ENCODE measurements at places on chromosomes 6 and 20.

DNA sequence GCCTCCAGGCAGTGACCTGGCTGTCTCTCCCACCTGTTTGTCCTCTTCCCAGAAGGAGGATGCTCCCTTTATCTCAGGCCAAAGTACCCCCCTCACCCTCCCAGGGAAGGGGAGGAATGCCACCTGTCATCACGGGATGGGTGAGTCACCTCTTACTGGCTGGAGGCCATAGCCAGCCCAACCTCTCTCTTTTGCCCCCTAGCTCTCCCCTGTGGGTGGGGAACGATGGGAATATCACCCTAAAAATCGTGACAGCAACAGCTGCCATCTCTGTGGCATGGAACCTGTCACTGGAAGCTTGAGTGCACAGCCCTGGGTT, 137.5 kb upstream of the PTPN1 start:
- no peak for DNase-seq

DNA sequence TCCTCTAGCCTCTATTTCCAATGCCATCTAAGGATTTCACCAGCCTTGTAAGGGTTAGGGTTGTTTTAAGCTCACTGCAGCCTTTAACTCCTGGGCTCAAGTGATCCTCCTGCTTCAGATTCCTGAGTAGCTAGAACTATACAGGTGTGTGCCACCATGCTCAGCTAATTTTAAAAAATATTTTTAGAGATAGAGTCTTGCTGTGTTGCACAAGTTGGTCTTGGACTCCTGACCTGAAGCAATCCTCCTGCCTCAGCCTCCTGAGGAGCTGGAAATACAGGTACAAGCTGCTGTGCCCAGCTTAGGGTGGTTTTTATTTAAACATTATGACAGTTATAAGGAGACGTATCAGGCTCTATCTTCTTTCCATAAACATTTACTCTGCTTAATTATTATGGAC, 26.5 kb downstream of the ANKRD6 start:
- DNase-seq = no peak

DNA sequence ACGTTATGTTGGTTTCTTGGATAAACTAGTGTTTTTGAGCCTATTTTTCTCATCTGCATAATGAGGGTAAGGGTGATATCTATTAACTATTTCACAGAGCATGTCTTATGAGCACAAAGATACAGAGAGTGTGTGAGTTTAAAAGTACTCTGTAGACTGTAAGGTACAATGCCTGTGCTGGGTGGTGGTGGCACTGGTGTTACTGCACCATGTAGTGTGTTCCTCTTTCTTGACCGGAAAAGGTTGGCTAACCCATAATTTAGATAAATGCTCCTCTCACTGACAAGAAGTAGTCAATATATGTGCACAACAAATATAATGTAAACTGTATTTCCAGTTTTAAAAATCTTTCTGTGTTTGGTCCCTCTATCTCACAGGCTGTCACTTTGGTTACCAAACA, 116.2 kb upstream of the MMS22L start:
- no peak for DNase-seq

GRCh38 chr20:34013554-34013953, 19.8 kb downstream of the RALY start:
- DNase-seq = no peak

DNA sequence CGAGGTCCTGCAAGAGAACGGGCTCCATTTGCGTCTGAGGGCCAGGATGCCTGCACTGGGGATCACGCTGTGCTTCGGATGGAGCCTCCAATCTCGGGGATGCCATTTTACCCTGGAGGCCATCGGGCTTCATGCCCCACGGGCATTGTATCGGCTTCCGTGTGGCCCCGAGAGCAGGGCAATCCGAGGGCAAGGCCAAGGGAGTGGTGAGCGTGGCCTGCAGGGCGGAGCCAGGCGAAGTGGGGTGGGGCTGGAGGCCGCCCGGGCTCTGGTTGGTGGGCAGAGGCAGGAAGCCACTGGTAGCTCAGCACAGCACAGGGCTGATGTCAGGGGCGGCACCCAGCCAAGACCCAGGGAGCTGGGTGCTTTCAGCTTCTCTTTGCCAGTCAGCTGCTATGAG, 57.5 kb upstream of the BHLHE23 start:
- no peak for DNase-seq

- DNase-seq = no peak
These were observed 108.3 kb downstream of the TNFAIP3 start for GRCh38 chr6:137975188-137975940.

GRCh38 chr6:113733381-113733780, 123.8 kb upstream of the MARCKS start:
- no peak for DNase-seq

DNA sequence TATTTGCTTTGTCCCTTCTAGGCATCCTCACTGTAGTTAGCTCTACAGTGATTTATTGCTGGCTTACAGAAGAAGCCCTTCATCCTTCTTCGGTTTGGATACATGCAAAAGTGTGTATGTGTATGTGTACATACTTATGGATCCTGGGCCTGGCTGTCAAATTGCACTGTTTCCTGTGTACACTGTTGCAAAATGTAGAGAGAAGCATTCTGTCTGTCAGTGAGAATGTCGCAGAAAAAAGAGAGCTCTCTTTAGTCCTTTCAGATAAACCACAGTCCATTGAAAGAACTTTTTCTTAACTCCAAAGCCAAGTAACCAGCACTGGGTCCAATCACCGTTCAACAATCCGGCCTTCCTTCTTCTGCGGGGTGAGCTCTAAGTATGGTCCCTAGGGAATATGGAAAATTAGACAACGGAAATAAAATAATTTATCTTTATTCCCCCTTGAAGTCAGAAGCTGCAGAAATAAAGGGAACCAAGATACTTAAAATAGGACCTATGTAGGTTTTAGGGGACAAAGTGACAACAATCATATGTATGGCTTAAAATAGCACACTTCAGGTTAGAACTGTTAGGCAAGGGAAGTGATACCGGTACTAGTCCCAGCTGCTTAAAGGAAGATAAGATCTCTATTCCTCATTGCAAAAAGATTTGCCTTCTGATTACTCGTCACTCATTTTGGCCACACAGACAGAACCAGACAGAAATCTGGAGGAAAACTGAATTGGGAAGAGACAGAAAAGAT, 107.0 kb downstream of the CD83 start:
- DNase-seq = no peak

DNA sequence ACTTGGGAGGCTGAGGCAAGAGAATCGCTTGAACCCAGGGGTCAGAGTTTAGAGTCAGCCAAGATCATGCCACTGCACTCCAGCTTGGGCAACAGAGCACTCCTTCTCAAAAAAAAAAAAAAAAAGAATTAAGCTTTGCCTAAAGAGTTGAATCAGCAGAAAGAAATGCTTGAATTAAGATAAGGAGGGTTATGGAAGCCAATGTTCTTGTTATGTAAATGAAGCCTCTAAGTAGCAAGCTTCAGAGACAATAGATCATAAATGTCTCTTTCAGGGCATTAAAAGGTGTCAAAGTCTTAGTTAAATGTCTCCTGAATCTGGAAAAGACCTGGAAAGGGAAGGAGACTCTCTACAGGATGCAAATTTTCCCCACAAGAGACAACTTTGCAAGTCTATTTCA, 69.7 kb upstream of the FAM83B start:
- no peak for DNase-seq

DNA sequence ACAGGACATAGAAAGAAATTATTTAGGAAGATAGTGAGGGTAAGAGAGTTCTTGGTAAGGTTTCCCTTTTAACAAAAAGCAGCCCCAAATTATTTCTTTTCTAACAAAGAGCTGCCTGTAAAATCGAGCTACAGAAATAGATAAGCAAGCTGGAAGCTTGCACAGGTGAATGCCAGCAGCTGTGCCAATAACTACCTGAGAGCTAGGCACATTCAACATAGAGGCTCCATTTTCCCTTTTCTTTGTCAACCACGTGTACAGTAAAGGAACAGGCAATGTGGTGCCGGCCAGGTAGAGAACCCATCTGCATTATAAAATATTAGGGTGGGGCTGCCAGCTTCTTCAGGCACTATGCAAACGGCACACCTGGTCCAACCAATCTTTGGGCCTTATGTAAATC, 341.6 kb upstream of the JAG1 start:
- DNase-seq = no peak

DNA sequence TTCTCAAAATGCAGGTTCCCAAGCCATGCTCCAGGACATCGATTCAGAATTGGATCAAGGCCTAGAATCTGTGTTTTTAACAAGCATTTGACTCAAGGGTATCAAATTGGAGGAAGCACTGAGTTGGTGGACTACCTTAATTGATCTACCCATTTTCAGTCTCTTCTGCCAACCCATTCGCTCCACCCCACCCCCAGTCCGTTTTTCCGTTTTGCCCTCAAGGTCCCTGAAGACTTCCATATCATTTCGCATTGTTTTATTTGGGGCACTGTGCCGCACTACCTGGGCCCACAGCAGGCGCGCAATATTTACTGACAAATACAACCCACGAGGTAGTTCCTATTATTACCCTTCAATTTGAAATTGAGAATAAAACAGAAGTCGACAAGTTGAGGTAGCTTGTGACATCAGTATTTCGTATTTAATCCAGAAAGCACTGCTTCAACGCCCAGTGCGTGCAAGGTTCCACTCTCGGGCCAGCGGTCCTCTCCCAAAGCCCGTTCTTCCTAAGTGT, 557 bp upstream of the DHX35 start:
- DNase-seq = no peak

DNA sequence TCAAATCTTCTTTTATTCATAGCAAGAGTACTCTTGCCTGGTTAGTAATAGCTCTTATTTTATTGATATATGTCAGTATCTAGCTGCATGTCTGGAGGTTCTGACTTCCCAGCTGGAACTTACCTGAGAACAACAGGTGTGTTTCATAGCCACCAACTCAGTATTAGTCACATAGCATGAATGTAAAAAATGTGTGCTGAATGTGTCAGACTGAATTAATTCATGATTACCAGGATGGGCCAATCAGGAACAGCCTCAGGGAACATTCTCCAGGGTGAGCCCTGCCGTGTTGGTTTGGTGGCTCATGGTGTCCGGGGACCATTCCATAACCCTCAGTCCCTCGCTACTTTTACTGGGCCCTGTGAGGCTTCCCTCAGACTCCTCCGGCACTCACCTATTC, 99.7 kb downstream of the TULP4 start:
- DNase-seq = no peak

DNA sequence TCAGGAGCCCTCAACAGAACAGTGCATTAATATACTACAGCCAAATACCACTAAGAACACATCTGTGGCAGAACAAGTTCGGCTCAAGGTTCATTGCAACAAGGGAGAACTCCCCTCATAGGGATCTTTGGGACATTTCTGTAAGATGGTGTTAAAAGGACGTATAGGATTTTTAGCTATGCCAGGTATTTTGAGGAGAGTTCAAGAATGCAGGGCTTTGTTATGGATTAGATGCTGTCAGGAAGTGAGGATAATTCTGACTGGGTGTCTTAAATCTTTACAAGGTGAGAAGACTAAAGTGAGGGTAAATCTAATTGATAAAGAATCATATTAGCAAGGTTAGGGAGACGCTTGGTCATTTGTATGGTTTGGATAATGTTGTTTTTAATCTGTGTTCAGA, 83.7 kb upstream of the AHI1 start:
- DNase-seq = no peak

DNA sequence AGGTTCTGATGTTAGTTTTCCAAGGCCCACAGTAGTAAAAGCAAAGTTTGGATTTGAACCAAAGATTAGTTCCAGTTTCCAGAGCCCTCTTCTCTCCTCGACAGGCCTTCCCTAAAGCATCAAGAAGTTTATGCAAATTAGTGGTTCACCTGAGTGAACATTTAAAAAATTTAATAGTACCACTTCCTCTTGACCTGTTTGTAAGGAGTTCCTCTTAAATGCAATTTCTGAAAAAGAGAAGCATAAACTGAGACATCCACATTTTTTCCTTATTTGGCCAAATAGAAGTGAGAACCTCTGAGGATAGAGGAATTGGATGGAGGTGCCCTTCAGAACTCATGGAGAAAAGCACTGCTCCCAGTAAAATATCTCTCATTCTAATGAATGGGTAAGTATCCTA, 1.2 kb upstream of the DSE start:
- DNase-seq = no peak

GRCh38 chr6:49606721-49607390, 29.8 kb downstream of the RHAG start:
- DNase-seq = peak; percentile 52

DNA sequence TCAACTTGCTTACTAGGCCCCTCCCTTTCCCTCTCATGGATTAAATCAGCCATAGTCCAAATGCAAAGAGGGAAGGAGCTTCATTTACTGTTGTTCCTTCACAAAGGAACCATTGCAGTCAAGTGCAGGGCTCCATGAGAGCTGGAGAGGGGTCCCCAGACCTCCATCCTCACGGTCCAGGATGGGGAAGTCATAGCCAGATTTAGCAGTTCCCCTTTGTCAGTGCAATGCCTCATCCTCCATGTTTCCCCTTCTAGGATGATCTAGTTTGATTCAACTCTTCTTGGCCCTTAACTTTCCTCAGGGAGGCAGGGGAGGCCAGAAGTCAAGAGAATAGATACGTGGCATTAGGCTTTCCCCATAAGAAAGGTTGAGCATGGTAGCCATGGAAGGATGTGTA, 66.5 kb upstream of the FUCA2 start:
- no peak for DNase-seq

DNA sequence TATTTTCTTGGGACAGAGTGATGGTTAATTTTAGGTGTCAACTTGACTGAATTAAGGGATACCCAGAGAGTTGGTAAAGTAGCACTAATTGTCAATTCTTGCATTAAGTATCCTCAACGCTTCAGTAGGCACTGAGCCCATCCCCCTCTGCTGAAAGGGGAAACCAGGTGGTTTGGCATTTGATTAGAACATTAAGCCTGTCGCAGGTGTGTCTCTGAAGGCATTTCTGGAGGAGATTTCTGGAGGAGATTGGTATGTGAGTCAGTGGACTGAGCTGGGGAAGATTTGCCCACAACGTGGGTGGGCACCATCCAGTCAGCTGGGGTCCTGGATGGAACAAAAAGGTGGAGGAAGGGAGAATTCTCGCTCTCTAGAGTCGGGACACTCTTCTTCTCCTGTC, 119.8 kb downstream of the RFX6 start:
- no peak for DNase-seq
